ENCODE measurements at places on chromosomes 2 and 18.

DNA sequence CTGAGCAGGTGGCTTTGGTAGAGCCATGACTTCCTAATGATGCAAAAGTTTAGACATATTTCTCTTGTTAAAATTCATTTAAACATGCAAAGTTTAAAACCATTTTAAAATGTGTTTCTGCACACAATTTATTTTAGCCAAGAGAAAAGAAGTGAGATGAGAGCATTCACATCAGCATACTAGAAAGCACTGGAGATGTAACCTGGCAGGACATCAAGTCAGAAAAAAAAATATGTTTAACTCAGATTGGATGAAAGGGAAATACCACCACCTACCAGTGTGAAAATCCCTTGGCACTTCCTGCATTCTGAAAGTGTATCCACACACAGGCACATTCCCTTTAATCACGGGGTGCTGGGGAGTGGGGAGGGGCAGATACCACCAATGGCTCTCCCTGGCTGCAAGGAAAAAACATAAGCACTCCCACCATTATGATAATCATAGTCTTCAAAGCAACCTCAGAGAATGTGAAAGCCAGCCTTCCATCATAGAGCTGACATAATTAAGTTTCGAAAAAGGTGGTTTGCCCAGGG is 25.0 kb downstream of the DNER start:
- DNase-seq, result no peak

GRCh38 chr2:168801961-168802858 is at the start of gene NOSTRIN:
Gene NOSTRIN, plus strand, starts transcription at chr2:168802637. Its CDS starts 10 bp downstream, at chr2:168802647.
- peak; percentile 92 for DNase-seq

GRCh38 chr2:215435280-215435869 is 493 bp downstream of the FN1 start:
- peak; percentile 30 for DNase-seq

GRCh38 chr2:15986068-15986560 is 45.8 kb downstream of the MYCN start:
- no peak for DNase-seq

DNA sequence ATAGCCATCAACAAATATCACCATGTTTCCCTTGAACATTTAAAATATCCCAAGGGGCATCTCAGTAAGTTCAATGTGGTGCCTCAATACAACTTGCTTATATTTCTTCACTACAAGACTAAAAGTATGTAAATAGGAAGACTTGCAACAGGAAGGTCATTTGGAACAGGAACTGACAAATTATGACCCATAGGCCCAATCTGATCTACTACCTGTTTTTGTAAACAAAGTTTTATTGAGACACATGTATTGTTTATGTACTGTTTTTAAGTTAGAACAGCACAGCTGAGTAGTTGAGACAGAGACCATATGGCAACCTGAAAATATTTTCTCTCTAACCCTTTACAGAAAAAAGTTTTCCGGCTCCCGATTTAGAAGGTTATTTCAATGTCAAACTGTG is 154.8 kb upstream of the TFPI start:
- DNase-seq, result no peak

GRCh38 chr2:39595116-39595515 is 70.6 kb upstream of the TMEM178A start:
- no peak for DNase-seq

DNA sequence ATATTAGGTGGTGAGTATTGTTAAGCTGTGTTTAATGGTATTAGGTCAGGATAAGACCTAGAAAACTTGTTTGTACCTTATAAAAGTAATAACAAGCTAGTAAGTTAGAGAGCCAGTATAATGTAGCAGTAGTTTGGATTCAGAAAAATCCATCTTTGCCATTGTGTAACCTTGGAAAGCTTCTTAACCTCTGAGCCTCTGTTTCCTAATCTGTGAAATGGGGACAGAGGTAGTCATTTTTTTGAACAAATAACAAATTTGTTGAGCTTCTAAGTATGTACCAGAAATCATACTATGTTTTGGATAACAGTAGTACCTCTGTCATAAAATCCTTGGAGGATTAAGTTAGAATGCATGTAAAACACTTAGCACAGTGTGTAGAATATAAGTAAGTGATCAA is 12.5 kb downstream of the GLS start:
- no peak for DNase-seq

- DNase-seq, result no peak
These were observed 197.5 kb downstream of the IRS1 start for GRCh38 chr2:226601881-226602662.

GRCh38 chr2:218290316-218291261 is 1.7 kb downstream of the TMBIM1 start:
- DNase-seq, result no peak

GRCh38 chr2:215361211-215361875 is 49.5 kb downstream of the ATIC start:
- DNase-seq, result no peak

GRCh38 chr2:18118703-18119102 is 240.2 kb downstream of the KCNS3 start:
- DNase-seq, result no peak

DNA sequence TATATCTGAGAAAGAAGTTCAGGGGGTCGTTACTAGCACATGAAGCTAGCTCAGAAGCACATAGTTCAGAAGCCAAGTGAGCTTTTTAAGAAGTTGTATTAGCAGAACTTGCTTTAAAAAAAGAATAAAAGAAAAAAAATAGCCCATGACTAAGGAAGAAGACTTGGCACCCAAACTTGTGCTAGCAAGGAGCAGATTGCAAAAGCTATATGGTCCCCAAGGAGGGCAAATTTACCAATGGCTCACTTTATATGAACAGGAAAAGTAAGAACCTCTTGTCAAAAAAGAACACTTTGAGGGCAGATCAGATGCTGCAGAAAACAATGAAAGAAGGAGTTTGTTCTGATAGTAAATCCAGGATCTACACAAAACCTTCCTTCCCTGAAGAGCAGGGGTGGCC is 486.5 kb upstream of the ACVR2A start:
- no peak for DNase-seq

GRCh38 chr18:11850821-11851145 is 430 bp upstream of the CHMP1B start:
- no peak for DNase-seq

DNA sequence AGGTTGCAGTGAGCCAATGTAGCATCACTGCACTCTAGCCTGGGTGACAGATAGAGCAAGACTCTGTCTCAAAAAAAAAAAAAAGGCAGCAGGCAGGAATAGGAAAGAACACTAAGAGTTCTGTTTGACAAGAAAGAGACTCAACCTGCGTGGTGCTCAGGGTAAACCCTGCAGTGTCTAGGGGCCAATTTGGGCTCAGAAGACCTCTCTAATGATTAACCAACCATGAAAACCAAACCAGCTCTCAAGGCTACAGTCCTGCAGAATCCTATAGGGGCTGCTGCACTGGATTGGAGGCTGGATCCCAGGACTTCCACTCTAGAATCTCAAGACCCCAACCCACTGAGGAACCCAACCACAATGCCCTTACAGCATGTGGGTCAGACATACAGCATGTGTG is 2.4 kb downstream of the TRABD2A start:
- no peak for DNase-seq

GRCh38 chr2:120254178-120254577 is 1.5 kb downstream of the RALB start:
- DNase-seq, result no peak
